ENCODE measurements at places on chromosomes 12 and 14.

DNA sequence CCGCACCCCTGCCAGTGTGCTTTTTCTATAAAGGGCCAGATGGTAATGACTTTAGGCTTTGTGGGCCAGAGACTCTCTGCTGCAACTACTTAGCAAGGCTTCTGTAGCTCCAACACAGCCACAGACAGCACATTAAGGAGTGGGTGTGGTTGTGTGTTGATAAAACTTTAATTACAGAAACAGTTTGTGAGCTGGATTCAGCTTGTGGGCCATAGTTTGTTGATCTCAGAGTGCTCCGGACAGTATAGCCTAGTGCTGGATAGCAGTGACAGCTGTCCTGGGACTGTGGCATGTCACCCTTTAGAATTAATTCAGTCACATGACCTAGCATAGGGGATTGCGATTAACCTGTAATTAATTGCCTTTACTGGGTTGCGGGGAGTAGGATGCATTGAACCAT, 109.7 kb downstream of the ZNF664 start:
- no peak overlapping the region for H3K4me3 ChIP-seq
- H3K4me1 ChIP-seq = no peaks in the 10 kb centered on the region
- no peak overlapping the region for H3K27ac ChIP-seq
- DNase-seq = no peak
- no peaks in the 10 kb centered on the region for H3K36me3 ChIP-seq
- H3K27me3 ChIP-seq = no peaks in the 10 kb centered on the region

GRCh38 chr12:1562813-1563407, 31.5 kb downstream of the FBXL14 start:
- DNase-seq = no peak
- no peaks in the 10 kb centered on the region for H3K27me3 ChIP-seq
- H3K36me3 ChIP-seq = no peaks in the 10 kb centered on the region
- no peak overlapping the region for H3K4me3 ChIP-seq
- H3K4me1 ChIP-seq = no peaks in the 10 kb centered on the region
- no peak overlapping the region for H3K27ac ChIP-seq

GRCh38 chr14:95386536-95387095, 66.9 kb upstream of the CLMN start:
- no peaks in the 10 kb centered on the region for H3K27me3 ChIP-seq
- peaks cover 19% of the 10 kb centered on the region for H3K4me1 ChIP-seq
- H3K36me3 ChIP-seq = no peaks in the 10 kb centered on the region
- no peak overlapping the region for H3K4me3 ChIP-seq

GRCh38 chr14:104820669-104821228, 19.8 kb downstream of the ZBTB42 start:
- H3K27ac ChIP-seq = no peak overlapping the region
- DNase-seq = peak; percentile 85
- H3K4me1 ChIP-seq = peaks cover 9% of the 10 kb centered on the region
- no peaks in the 10 kb centered on the region for H3K27me3 ChIP-seq
- no peak overlapping the region for H3K4me3 ChIP-seq

- DNase-seq = no peak
- peaks cover 14% of the 10 kb centered on the region for H3K4me1 ChIP-seq
- H3K4me3 ChIP-seq = no peak overlapping the region
- no peaks in the 10 kb centered on the region for H3K36me3 ChIP-seq
- H3K27me3 ChIP-seq = no peaks in the 10 kb centered on the region
- no peak overlapping the region for H3K27ac ChIP-seq
These were observed 139.7 kb upstream of the DYRK2 start for GRCh38 chr12:67508830-67509229.

GRCh38 chr14:53567236-53567780, 389.3 kb downstream of the BMP4 start:
- H3K27ac ChIP-seq = no peak overlapping the region
- H3K27me3 ChIP-seq = no peaks in the 10 kb centered on the region
- H3K36me3 ChIP-seq = no peaks in the 10 kb centered on the region
- H3K4me3 ChIP-seq = no peak overlapping the region
- H3K4me1 ChIP-seq = peaks cover 26% of the 10 kb centered on the region

GRCh38 chr12:25436206-25437030, 116.7 kb downstream of the LMNTD1 start:
- H3K36me3 ChIP-seq = no peaks in the 10 kb centered on the region
- H3K27ac ChIP-seq = no peak overlapping the region
- no peaks in the 10 kb centered on the region for H3K4me1 ChIP-seq
- no peaks in the 10 kb centered on the region for H3K27me3 ChIP-seq
- H3K4me3 ChIP-seq = peak overlapping the region; percentile 15

DNA sequence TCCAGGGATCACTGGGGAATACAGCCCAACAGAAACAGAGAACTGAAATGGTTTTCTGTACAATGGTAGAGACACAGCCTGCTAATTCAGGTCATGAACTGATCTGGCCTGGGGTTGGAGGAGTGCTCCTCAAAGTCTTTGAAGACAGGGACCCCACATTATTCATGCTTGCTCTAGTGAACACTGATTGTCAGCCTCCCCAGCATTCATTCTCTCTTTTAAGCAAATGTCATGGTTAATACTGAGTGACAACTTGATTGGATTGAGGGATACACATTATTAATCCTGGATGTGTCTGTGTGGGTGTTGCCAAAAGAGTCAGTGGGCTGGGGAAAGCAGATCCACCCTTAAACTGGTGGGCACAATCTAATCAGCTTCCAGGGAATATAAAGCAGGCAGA, 288.4 kb upstream of the NOS1 start:
- H3K4me1 ChIP-seq = no peaks in the 10 kb centered on the region
- DNase-seq = no peak
- H3K27me3 ChIP-seq = no peaks in the 10 kb centered on the region

DNA sequence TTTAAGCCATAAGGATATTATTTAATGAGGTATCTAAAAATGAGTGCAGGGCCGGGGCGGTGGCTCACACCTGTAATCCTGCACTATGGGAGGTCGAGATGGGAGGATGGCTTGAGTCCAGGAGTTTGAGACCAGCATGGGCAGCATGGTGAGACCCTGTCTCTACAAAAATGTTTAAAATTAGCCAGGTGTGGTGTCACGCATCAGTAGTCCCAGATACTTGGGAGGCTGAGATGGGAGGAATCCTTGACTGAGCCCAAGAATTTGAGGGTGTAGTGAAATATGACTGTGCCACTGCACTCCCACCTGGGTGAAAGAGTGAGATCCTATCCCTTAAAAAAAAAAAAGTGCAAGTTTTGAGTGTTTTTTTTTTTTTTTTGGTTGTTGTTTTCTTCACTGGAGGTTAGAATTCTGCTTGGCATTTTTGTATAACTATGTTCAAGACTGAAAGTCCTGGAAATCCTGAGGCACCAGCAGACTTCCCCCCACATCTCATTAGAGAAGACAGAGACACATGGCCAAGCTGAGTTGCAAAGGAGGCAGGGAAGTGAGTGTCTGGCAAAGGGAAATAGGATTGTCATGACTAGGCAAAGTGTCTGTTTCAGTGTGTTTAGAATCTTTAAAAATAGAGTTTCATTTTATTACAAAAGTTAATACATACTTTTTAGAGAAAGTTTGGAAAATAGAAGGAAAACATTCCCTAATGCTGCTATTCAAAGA, 53.5 kb upstream of the DUSP6 start:
- no peaks in the 10 kb centered on the region for H3K27me3 ChIP-seq
- H3K4me3 ChIP-seq = no peak overlapping the region
- H3K27ac ChIP-seq = no peak overlapping the region
- no peaks in the 10 kb centered on the region for H3K4me1 ChIP-seq

- no peaks in the 10 kb centered on the region for H3K36me3 ChIP-seq
- H3K4me1 ChIP-seq = peaks cover 13% of the 10 kb centered on the region
- DNase-seq = no peak
- no peak overlapping the region for H3K4me3 ChIP-seq
- peaks cover 36% of the 10 kb centered on the region for H3K27me3 ChIP-seq
- H3K27ac ChIP-seq = no peak overlapping the region
These were observed 3.8 kb downstream of the KCNH3 start for GRCh38 chr12:49542592-49543160.

- no peak overlapping the region for H3K4me3 ChIP-seq
- no peak overlapping the region for H3K27ac ChIP-seq
- no peaks in the 10 kb centered on the region for H3K4me1 ChIP-seq
- H3K36me3 ChIP-seq = no peaks in the 10 kb centered on the region
These were observed 16.4 kb downstream of the CCDC63 start for GRCh38 chr12:110863161-110863560.

DNA sequence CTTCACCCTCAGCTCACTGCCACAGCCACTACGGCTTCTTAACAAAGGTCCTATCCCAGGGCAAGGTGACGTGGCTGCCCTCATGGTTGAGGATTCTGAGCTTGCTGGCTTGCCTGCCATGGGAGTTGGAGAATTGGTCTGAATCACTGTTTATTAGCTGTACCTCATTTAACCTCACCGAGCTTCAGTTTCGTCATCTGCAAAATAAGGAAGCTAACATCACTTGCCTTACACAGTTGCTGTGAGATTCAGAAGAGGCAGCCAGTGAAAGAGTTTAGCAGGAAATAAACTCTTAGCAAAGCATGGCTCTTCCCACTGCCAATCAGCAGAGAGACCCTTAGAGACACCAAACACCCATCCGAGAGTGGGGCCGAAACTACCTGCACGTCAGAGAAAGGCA, 90.1 kb upstream of the KCNA1 start:
- H3K4me3 ChIP-seq = no peak overlapping the region
- no peaks in the 10 kb centered on the region for H3K36me3 ChIP-seq
- H3K27me3 ChIP-seq = no peaks in the 10 kb centered on the region
- H3K27ac ChIP-seq = no peak overlapping the region
- no peaks in the 10 kb centered on the region for H3K4me1 ChIP-seq

GRCh38 chr14:95713596-95714371, at the start of gene TCL1A:
TSS of gene TCL1A (minus strand) at chr14:95714125. CDS start at chr14:95714066, 59 bp downstream.
- no peaks in the 10 kb centered on the region for H3K27me3 ChIP-seq
- no peaks in the 10 kb centered on the region for H3K4me1 ChIP-seq
- no peak for DNase-seq

- no peaks in the 10 kb centered on the region for H3K4me1 ChIP-seq
- H3K36me3 ChIP-seq = peaks cover 31% of the 10 kb centered on the region
- H3K27ac ChIP-seq = no peak overlapping the region
- no peak overlapping the region for H3K4me3 ChIP-seq
- H3K27me3 ChIP-seq = no peaks in the 10 kb centered on the region
- no peak for DNase-seq
These were observed 6.4 kb upstream of the CFAP251 start for GRCh38 chr12:121911824-121912585.

DNA sequence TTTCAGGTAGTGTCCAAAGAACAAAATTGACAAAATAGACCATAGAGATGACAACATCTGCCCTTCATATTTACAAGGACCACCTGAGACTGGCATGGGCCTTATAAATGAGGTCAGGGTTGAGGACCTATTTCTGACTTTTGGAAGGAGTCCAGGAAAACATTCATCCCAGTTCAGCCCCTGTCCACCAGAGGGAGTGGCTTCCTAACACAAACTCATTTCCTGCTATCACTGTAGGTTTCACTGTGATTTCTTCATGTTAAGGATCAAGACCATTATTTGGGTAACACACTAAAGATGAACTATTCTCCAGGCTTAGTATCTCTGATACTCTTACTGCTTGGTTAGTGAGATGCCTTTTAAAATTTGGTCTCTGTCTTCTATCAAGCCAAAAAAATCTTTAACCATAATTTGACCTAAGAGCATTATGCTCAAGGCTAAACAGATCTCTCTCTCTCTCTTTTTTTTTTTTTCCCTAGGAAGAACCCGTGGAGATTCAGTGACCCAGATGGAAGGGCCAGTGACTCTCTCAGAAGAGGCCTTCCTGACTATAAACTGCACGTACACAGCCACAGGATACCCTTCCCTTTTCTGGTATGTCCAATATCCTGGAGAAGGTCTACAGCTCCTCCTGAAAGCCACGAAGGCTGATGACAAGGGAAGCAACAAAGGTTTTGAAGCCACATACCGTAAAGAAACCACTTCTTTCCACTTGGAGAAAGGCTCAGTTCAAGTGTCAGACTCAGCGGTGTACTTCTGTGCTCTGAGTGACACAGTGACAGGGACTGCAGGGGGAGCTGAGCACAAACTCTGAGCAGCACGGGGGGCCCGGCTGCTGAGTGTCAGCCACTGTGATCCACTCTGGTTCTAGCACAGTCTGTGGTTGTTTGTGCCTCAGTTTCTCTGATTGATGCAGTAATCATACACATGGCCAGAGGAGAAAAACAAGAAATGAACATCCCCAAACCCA, 267.6 kb upstream of the OR4E1 start:
- H3K4me3 ChIP-seq = no peak overlapping the region
- peak; percentile 5 for DNase-seq
- H3K4me1 ChIP-seq = no peaks in the 10 kb centered on the region
- H3K36me3 ChIP-seq = no peaks in the 10 kb centered on the region
- no peaks in the 10 kb centered on the region for H3K27me3 ChIP-seq

GRCh38 chr12:32761716-32762115, 6.0 kb upstream of the YARS2 start:
- DNase-seq = no peak
- no peak overlapping the region for H3K4me3 ChIP-seq
- H3K27ac ChIP-seq = no peak overlapping the region
- H3K4me1 ChIP-seq = no peaks in the 10 kb centered on the region
- no peaks in the 10 kb centered on the region for H3K36me3 ChIP-seq

- DNase-seq = no peak
- H3K4me3 ChIP-seq = no peak overlapping the region
- peaks cover 4% of the 10 kb centered on the region for H3K36me3 ChIP-seq
These were observed 130.4 kb downstream of the PAWR start for GRCh38 chr12:79560225-79560889.

GRCh38 chr12:103627189-103627855, 40.2 kb downstream of the STAB2 start:
- no peak overlapping the region for H3K27ac ChIP-seq
- H3K4me1 ChIP-seq = no peaks in the 10 kb centered on the region
- DNase-seq = no peak
- H3K27me3 ChIP-seq = no peaks in the 10 kb centered on the region
- no peak overlapping the region for H3K4me3 ChIP-seq

DNA sequence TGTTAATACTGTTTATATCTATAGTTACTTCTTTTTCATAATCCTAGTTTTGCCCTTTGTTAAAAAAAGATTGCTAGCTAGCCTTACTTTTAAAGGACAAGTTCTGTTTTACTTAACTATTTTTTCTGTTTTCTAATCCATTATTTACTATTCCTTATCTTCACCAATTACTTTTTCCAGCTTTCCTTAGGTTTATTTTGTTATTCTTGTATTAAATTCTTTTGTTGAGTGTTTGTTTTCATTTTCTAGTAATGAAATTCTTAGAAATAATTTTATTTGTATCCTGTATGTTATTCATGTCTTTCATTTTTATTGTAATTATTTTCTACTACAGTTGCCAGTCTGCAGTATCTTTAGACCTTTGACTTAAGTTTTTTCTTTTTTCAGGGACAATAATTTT, 45.7 kb upstream of the GXYLT1 start:
- H3K4me1 ChIP-seq = no peaks in the 10 kb centered on the region
- no peak overlapping the region for H3K27ac ChIP-seq
- DNase-seq = no peak
- peaks cover 21% of the 10 kb centered on the region for H3K36me3 ChIP-seq
- H3K4me3 ChIP-seq = no peak overlapping the region

DNA sequence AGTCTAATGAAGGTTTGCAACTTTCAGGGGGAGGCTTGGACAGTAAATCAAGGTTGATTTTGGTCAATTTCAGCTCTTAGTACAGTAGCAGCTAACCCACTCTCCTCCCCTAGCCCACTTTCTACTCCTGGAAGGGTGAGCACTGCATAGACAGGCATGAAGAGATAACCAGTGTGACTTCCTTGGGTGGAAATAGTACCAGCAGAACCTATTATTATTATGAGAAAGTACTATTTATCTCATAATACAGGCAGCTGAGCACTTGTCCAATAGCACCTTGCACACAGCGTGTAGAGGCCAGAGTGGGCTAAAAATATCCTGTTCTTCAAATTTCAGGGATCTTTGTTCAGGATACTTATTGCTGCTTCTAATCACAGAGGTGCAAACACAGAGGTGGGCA, 96.2 kb upstream of the FKBP4 start:
- H3K4me1 ChIP-seq = no peaks in the 10 kb centered on the region
- H3K4me3 ChIP-seq = no peak overlapping the region
- no peak for DNase-seq
- no peaks in the 10 kb centered on the region for H3K36me3 ChIP-seq

Data from SJCRH30 (cell line).